ENCODE measurements at places on chromosomes 11 and 22. TPM values are rescaled to one million over a fixed set of nuclear protein-coding genes. Genes with fewer than 3 reads are reported as not detected.

C11orf86 gene
- total RNA-seq = not detected

TH gene
- total RNA-seq = 1.0 TPM

TUB gene
- 27.7 TPM for total RNA-seq

DDX25 gene
- 0.42 TPM for total RNA-seq

GAL3ST1 gene
- 1.1 TPM for total RNA-seq

OPCML gene
- 0.53 TPM for total RNA-seq

TMEM45B gene
- total RNA-seq = 0.50 TPM

DNAJB7 gene
- total RNA-seq = not detected

SLC25A45 gene
- 4.6 TPM for total RNA-seq

TMEM179B gene
- total RNA-seq = 37.9 TPM

TSPAN18 gene
- total RNA-seq = 3.2 TPM

PRDM11 gene
- total RNA-seq = 35.3 TPM

RAB38 gene
- total RNA-seq = 1.9 TPM

TRIM22 gene
- total RNA-seq = 44.2 TPM

CD6 gene
- 0.69 TPM for total RNA-seq

TST gene
- 59.9 TPM for total RNA-seq

SEC14L6 gene
- 0.95 TPM for total RNA-seq

SCGB1C1 gene
- not detected for total RNA-seq

CHADL gene
- total RNA-seq = 1.7 TPM

LMNTD2 gene
- total RNA-seq = 0.70 TPM

CTR9 gene
- total RNA-seq = 39.8 TPM

RRM1 gene
- 24.7 TPM for total RNA-seq

RAG2 gene
- not detected for total RNA-seq

TM7SF2 gene
- 170 TPM for total RNA-seq

FJX1 gene
- 40.2 TPM for total RNA-seq

OR8G5 gene
- total RNA-seq = not detected

NXPE4 gene
- not detected for total RNA-seq

CCDC73 gene
- 0.50 TPM for total RNA-seq

SPDYC gene
- not detected for total RNA-seq

PTPN5 gene
- total RNA-seq = 1.5 TPM

PRG3 gene
- not detected for total RNA-seq

C22orf31 gene
- total RNA-seq = 0.75 TPM

CYTH4 gene
- 2.4 TPM for total RNA-seq

OR51I1 gene
- total RNA-seq = not detected

SLC1A2 gene
- total RNA-seq = 0.10 TPM

XKR3 gene
- total RNA-seq = not detected

TBX10 gene
- not detected for total RNA-seq

PLAAT5 gene
- total RNA-seq = 3.8 TPM

CD44 gene
- total RNA-seq = 62.1 TPM

PARVG gene
- total RNA-seq = 8.5 TPM

CD3G gene
- not detected for total RNA-seq

FERMT3 gene
- total RNA-seq = 19.7 TPM

CNIH2 gene
- 0.33 TPM for total RNA-seq

GLYATL1B gene
- total RNA-seq = not detected

C11orf42 gene
- not detected for total RNA-seq

PNPLA3 gene
- total RNA-seq = 1.3 TPM

Measured in ovary (tissue), 10 donors.